Stimulated activated CD8-positive, alpha-beta memory T cell treated with anti-CD3 and anti-CD28 coated beads, Interleukin-12 subunit alpha, Interleukin-12 subunit beta, amount 100 ng/mL, for 1 hour (primary cell): ENCODE measurements at places on chromosomes 3 and 15.

- DNase-seq = no peak
Measured at GRCh38 chr3:37979541-37980461, 10.8 kb upstream of the VILL start.

DNA sequence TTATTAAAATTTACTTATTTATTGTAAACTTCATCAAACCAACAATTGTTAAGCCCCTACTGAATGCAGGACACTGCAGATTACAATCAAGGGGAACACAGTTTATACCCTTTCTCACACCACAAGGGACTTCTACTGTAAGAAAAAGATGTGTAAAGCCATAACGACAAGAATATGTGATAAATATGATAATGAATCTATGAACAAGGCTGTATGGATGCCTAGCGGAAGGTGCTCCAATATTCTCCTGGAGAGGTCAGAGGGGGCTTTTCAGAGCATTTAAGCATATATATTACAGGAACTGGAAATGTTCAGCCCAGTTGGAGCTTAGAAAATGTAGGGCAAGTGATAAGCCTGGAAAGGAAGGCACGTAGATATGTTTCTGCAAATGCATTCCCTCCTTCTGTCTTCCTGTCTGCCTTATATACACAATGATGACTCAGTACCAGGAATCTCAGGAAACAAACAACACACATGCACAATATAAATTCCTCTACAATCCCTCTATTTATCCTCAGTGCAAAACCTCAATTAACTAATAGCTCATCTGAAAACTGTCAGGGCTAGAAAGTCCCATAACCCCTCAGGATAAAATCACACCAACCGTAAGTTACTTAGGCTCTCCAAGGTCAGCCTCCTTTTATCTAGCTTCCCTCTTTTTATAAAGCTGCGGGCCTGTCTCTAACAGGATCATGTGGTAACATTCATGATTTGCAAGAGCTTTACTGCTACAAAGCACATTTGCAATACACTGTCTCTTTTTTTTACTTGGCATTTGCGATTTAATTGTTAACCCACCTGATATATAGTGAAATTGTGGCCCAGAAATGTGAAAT, 393.1 kb downstream of the LPP start:
- DNase-seq = no peak

DNA sequence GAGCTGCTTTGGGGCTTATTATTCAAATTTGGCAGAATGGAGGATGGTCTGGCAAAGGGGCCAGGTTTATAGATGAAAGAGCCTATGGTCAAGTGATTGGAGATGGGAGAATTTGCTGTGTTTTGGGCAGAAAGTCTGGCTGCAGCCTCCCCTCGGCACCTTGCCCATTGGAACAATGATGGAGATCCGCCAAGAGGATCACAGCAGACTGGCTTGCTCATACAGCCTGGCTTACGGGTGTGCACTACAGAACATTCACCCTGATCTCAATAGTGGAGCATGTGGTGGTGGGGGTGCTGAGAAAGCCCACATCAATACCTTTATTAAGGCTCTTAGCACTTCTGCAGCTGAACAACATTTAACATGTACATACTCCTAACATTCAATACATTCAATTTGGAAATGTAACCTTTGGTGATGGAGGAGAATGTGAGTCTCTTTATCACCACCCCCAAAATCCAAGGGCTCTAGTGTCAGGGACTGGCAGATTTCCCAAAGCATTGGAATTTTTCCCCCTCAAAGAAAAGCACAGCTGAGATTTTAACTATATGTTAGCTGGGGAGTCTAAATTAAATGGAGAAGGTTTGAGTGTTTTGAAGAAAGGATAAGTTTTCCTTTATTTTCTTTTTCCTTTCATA, 118.4 kb upstream of the TMC3 start:
- DNase-seq = no peak

DNA sequence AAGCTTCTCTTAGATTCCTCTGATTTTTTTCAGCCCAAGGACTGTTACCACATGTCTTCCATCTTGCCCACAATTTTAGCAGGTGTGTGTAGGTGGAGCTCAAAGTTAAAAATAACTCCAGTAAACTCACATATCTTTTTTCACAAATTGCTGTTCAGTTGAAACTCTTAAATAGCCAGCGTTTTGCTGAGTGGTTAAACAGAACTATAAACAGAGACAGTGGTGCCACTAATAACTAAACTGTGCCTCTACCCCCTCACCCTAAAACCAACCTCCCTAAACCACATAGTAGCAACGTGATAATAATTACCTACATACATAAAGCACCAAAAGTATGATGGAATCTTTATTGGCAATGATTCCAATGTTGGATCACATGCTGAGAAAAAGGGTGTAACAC, 525.1 kb downstream of the PDCD6IP start:
- no peak for DNase-seq

DNA sequence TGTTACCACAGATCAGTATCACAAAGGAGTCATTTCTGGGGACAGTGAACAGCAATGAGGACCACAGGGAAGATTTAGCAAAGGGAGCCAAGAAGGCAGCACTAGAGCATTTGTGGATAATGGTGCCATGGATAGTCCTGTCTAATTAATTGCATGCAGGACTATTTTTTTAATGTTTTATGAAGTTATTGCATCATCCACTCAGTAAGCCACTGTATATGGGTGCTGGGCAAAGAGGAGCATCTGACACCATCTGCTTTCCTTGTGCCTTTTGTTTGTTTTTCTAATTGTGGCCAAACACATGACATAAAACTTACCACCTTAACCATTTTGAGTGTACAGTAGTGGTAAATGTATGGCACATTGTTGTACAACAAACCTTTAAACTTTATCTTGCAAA, 301.1 kb upstream of the LRRFIP2 start:
- no peak for DNase-seq

- DNase-seq = no peak
Measured at GRCh38 chr15:64742385-64742784, 33.0 kb downstream of the RBPMS2 start.

- no peak for DNase-seq
Measured at GRCh38 chr3:171358181-171358880, 101.9 kb downstream of the TNIK start.

- no peak for DNase-seq
Measured at GRCh38 chr3:175748087-175748730, 889.1 kb downstream of the NAALADL2 start.
